RWPE2 (cell line): ENCODE measurements at places on chromosomes 11 and 22.

DNA sequence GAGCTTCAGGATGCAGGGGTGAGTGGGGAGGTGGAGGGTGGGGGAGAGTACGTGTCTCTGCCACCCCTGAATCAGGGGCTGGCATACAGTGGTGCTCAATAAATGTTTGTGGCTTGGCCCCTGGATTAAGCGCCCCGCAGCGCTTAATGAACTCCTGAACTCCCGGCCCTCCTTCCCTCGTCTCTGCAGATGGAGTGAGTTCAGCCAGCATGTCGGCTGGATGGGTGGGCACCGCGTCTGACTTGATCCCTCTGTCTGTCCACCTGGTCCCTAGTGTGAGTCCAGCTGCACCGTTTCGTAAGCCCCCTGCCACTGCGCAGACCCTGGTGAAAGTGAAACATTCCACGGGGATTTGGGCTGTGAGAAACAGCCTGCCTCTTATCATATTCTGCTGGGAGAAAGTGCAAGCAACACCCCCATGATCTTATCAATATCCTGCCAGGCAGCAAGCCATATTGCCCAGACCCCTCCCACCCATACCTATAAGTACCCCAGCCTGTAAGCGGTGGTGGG lies 12.0 kb upstream of the MRGPRD start:
- no peak for DNase-seq

- DNase-seq = no peak
Observed at GRCh38 chr11:55791606-55792005, 3.8 kb upstream of the OR5D14 start.

- no peak for DNase-seq
Observed at GRCh38 chr22:38452373-38453065, 2.5 kb downstream of the KCNJ4 start.

GRCh38 chr11:46246521-46246920 lies 30.9 kb upstream of the CREB3L1 start:
- DNase-seq = no peak

GRCh38 chr11:15886866-15887265 lies 469.5 kb downstream of the SOX6 start:
- DNase-seq = no peak
